ENCODE measurements at places on chromosomes 4 and X. TPM values are rescaled to one million over a fixed set of nuclear protein-coding genes. Genes with fewer than 3 reads are reported as not detected.
A peak's percentile ranks its signal among the peaks of the same experiment; 100 is the strongest.

MAGEE1 gene
- 1.2 TPM for total RNA-seq

MTTP gene
- total RNA-seq = 0.47 TPM

F8A2 gene
- total RNA-seq = not detected

MAGEA2B gene
- not detected for total RNA-seq

ZNF630 gene
- total RNA-seq = 3.3 TPM

APBB2 gene
- 153 TPM for total RNA-seq

NPY1R gene
- total RNA-seq = 2.3 TPM

ADGRL3 gene
- 1.1 TPM for total RNA-seq

TSPAN7 gene
- 7.3 TPM for total RNA-seq

FGD1 gene
- 4.1 TPM for total RNA-seq

DDX53 gene
- not detected for total RNA-seq

DNA sequence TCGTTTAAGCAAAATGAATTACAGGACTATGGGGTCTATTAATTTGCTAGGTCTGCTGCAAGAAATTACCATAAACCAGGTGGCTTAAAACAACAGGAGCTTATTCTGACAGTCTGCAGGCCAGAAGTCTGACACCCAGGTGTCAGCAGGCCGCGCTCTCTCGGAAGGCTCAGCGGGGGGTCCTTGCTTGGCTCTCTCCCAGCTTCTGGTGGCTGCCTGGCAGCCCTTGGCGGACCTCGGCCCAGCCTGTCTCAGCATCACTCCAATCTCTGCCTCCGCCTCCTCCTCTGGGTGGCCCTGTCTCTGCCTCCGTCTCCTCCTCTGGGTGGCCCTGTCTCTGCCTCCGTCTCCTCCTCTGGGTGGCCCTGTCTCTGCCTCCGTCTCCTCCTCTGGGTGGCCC, 580.5 kb upstream of the FAT1 start:
- no peak for DNase-seq

DNA sequence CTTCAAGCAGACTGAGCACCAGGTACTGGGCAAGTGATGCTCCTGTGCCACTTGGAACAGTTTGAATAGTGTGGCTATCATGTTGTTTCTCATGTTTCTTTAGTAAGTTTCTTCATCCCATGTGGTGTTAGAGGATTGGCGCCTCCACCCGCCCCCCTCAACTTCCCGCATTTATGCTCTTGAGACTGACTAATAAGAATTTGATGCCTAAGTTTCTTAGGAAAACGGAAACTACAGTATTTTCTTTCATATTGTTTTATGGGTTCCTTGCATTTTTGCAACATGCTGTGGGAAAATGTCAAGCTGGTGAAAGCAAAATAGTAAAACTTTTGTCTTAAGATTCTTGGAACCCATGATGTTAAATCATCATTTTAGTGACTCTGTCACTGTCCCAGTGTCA, 101.2 kb upstream of the SLC4A4 start:
- no peak for DNase-seq

GRCh38 chr4:54085284-54085683, 14.7 kb upstream of the GSX2 start:
- DNase-seq = no peak

DNA sequence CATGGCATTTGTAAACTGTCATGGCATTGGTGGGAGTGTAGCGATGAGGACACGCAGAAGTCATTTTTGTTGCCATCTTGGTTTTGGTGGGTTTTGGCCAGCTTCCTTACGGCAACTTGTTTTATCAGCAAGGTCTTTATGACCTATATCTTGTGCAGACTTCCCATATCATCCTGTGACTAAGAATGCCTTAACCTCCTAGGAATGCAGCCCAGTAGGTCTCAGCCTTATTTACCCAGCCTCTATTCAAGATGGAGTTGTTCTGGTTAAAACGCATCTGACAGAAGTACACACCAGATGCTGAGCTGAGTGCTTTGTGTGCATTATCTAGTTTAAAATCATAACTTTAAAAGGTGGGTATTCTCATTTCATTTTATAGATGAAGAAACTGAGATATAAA, 268.8 kb upstream of the GALNT7 start:
- DNase-seq = no peak

DNA sequence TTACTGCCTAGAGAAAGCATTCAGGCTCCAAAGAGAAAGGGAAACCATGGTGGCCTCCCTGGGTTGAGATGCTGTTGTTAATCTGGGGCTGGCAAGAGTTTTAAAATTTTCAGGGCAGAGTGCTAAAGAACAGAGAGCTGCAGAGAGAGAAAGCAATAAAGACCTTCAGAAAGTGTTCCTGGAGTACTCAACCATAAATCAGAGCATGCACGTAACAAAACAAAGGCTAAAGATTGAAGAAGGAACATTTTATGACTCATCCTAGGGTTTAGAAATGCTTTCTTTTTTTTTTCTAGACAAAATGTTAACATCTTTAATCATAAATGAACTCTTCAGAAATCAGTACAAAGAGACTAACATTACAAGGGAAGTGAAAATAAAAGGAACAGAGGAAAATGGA, 562.3 kb upstream of the NDST4 start:
- no peak for DNase-seq

GRCh38 chr4:170022211-170022610, 4.0 kb downstream of the MFAP3L start:
- DNase-seq = no peak

- DNase-seq = no peak
These were observed 35.1 kb downstream of the ATG4A start for GRCh38 chrX:108126661-108127060.

- no peak for DNase-seq
These were observed 136.4 kb downstream of the MAPK10 start for GRCh38 chr4:86223472-86223871.

- DNase-seq = no peak
These were observed 57.1 kb downstream of the PDLIM5 start for GRCh38 chr4:94508806-94509205.

DNA sequence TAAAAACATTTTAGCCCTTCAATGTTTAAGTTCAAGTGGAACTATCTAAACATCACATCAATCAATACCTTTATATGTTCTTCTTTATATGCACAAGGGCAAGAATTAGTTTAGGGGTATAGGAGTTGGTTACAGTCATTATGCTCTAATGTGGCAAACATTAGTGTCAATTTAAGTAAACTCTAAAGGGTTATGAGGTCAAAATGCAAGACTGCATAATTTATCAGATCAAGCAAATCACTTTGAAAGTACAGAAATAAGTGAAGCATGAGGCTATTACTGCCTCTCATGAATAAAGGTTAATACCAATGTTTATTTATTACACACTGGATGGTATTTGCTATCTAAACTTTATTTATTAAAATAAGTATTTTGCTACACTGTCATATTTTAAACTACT, 59.7 kb downstream of the MAB21L2 start:
- no peak for DNase-seq

DNA sequence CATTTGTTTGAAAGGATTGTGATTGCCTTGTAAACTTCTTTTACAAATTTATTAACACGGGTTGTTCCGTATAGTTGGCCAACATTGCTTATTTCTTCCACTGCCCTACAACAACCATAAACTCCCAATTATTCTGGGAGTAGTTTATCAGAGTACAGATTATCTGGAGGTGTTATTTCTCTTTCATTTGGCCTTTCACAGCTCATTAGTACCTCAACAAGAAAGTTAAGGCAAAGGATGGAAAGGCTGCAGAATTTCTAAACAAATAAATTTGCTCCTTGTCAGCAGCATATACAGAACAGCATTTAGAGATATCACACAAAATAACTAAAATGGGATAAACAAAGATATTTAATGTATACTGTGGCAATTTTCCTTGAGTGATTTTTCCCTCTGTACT, 548.8 kb downstream of the DMD start:
- DNase-seq = no peak

- DNase-seq = no peak
These were observed 71.7 kb upstream of the S100G start for GRCh38 chrX:16578218-16578617.

- DNase-seq = no peak
These were observed 2.4 kb upstream of the AFF2 start for GRCh38 chrX:148498067-148498466.

DNA sequence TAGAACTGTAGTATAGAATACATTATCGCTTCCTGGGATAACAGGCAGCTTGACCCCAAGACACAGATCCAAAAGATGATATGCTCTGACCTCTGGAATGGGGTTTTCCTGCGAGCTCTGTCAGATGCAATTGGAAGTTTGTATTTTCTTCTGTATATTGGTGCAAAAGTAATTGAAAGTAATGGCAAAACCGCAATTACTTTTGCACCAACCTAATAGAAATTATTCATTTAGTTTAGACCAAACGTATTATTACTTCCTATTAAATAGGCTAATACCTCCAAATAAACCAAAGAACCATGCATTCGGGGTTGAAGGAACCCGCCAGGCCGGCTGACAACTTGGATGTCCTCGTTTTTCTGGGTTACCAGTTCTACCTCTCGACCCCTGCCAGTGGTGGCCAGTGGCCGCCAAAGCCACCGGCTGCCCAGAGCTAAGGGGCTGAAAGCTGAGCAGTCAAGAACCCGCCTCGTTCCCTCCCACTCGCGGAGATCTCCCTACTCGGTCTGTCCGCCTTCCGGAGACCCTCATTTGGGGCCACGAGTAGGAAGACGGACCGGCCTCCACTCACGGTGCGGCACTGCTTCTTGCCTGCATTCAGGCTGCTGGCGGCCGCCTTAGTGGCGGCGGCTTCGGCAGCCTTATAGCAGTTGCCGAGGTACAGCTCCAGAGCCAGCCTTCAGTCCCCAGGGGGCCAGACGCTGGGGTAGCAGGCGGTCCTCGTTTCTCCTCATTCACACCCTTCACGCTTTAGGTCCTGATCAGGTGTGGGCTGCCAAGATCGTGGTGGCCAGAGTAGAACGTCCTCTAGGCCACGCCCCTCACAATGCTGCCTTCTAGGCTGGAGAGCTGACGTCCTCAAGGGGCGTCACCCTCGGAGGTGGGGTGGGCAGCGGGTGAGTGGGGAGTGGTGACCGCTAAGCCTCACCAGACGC, 121.9 kb downstream of the RBMX2 start:
- DNase-seq = peak; percentile 50

GRCh38 chrX:140250391-140250790, 254.5 kb downstream of the SOX3 start:
- DNase-seq = no peak

DNA sequence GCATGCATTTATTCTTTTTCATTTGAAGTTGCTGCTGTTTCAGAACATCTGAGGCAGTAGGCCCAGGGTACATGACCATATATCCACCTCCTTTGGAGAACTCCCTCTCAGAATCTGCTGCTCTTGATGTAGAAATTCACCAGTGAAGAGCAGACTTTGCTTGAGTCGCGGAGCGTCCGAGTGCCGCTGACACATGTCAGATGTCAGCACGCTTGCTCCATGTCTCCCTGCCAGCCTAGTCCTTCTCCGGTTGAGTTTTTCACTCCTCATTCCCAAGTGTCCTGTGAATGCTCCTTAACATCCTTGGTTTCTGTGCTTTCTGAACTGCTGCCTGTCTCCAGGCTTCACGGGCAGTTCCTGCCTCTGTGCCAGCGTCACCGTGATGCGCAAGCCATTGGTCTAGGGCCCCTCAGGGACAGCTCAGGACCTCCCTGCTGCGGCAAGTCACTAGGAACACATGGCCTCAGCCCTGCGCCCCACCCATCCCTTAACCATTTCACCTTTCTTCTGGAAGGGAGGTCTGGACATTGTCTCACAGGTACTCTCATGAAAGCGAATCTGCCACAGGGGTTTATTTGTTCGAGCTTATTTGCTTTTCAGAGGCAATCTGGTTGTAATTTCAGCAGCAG, 93.1 kb upstream of the RBPJ start:
- no peak for DNase-seq

- DNase-seq = no peak
These were observed 695 bp upstream of the PIGA start for GRCh38 chrX:15336023-15336413.

- DNase-seq = no peak
These were observed 142.2 kb upstream of the KCNIP4 start for GRCh38 chr4:22090661-22091351.

GRCh38 chrX:24184018-24184417, 34.5 kb downstream of the ZFX start:
- DNase-seq = no peak
